ENCODE measurements at places on chromosomes 2 and 18.

DNA sequence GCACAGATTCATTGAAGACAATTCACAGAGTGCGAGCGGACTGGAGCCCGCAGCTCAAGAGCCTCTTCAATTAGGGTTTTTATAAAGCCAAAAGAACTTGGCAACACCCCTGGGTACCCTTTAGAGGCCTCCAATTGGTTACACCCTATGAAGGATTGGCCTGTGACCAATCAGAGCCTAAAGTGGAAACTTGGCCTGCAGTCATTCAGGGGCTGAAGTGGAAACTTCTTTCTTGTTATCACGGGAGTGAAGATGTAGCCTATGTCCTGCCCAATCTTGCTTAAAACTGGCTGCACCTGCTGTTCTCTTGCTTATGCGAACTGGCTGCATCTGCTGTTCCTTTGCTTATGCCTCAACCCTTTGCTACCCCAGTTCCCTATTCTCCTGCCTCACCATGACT lies 1.8 kb upstream of the HJURP start:
- DNase-seq = no peak
- no peaks in the 10 kb centered on the region for H3K27me3 ChIP-seq
- no peak overlapping the region for H3K4me3 ChIP-seq
- H3K27ac ChIP-seq = no peak overlapping the region

DNA sequence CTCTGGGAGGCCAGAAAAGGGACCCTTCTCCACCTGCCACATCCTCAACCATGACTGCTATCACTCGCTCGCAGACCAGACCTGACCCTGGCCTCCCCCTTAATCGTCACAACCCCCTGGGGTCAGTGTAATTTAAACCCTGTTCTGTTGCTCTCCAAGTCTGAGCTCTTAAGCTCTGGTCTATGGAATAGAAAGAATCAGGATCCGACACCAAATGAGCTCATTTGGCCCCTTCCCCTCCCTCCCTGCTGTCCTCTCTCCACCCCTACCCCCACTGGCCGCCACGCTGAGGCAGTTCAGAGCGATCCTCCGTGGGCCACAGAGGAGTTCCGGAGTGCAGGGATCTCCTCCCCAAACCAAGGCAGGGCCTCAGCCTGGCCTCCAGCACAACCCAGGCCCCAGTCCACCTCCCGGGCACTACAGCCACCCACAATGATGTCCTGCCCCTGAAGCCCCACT lies 5.3 kb downstream of the DNMT3A start:
- H3K4me1 ChIP-seq = peaks cover 67% of the 10 kb centered on the region
- no peaks in the 10 kb centered on the region for H3K27me3 ChIP-seq
- DNase-seq = no peak
- no peak overlapping the region for H3K4me3 ChIP-seq
- H3K36me3 ChIP-seq = no peaks in the 10 kb centered on the region

DNA sequence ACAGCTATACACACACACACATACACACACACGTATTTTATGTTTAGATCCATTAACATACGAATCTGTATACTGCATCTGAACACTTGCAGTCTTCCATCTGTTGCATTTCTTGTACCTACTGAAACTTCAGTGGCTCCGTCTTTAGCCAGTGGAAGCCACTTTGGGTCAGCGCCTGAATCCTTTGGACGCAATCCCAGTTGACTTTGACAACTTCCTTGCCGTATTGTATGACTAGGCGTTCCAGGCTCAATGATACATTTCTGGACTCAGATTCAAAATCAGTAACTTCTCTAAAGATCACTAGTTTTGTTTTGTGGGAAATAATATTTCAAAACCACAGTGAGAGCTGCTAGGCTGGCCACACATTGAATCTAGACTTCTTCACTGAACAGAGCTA lies 101.5 kb upstream of the GPC1 start:
- peaks cover 6% of the 10 kb centered on the region for H3K27me3 ChIP-seq
- no peak overlapping the region for H3K4me3 ChIP-seq
- no peaks in the 10 kb centered on the region for H3K36me3 ChIP-seq
- no peaks in the 10 kb centered on the region for H3K4me1 ChIP-seq

- H3K27me3 ChIP-seq = peaks cover 2% of the 10 kb centered on the region
- no peak for DNase-seq
- H3K4me1 ChIP-seq = peaks cover 6% of the 10 kb centered on the region
- H3K27ac ChIP-seq = no peak overlapping the region
Observed at GRCh38 chr2:173353556-173353955, 1.1 kb upstream of the CDCA7 start.

DNA sequence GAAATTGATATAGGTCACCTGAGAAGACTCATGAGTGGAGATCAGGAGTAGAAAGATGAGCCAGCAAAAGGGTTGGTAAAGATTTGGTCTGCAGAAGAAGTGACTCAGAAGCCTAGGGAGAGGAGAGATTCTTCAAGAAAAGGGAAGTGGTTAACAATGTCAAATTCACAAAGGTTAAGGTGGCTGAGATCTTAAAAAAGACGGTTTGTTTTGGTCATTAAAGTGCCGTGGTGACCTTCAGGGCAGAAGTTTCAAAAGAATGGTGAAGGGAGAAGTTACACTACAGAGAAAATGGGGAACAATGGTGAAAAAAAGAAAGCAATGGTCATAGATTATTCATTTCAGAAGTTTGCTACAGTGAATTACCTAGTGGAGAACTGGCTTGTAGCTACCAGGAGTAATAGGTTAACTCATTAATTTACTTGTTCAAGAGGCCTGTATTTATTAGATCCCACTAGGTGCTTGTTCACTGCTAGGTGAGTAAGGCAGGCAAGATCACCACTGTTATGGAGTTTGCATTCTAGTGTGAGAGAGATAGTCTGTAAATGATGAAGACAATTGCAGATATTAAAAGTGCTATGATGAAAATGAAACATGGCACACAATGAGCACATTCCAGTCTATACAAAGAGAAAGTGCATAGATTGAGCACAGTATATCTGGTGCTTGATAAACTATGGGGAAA lies 43.0 kb downstream of the FBXO48 start:
- no peak for DNase-seq
- no peaks in the 10 kb centered on the region for H3K4me1 ChIP-seq
- no peaks in the 10 kb centered on the region for H3K27me3 ChIP-seq
- H3K4me3 ChIP-seq = no peak overlapping the region
- no peaks in the 10 kb centered on the region for H3K36me3 ChIP-seq
- H3K27ac ChIP-seq = no peak overlapping the region

DNA sequence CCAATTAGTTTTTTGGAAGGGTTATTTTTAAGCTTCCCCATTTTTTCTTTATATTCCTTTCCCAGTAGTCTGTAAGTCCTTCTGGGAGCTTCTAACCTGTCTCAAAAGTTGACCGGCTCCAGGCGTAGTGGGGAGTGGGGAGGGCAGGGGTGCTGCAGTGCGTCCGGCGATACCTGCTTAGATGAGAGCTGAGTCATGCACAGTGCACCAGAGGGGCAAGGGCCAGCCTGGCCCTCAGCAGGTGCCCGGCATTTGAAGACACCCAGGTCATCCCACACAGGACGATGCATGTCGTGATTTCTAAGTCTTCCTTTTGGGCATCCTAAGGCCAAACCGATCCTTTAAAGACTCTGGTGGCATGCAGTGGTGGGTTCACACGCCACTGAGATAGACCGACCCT lies 73.4 kb downstream of the TPO start:
- H3K36me3 ChIP-seq = no peaks in the 10 kb centered on the region
- DNase-seq = no peak
- no peak overlapping the region for H3K27ac ChIP-seq
- no peaks in the 10 kb centered on the region for H3K27me3 ChIP-seq
- no peaks in the 10 kb centered on the region for H3K4me1 ChIP-seq
- no peak overlapping the region for H3K4me3 ChIP-seq

DNA sequence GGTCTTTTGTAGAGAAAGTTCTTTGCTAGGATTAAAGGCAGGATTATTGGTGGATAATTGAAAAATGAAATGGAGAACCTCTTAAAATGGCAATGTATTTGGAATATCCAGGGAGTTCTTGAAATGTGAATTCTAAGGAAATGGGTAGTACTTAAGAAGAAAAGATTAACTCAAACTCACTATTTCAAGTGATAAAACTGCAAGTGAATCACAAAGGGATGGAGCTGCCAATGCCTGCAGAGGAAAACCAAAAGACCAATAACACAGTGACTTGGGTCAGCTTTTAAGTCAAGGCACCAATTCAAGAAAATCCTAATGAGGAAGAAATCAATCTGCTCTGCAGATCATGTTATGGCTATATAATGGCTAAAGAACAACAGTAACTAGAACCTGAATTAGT lies 67.6 kb upstream of the ETAA1 start:
- H3K27me3 ChIP-seq = no peaks in the 10 kb centered on the region
- no peak overlapping the region for H3K27ac ChIP-seq
- H3K4me1 ChIP-seq = no peaks in the 10 kb centered on the region
- no peak for DNase-seq

- no peak overlapping the region for H3K27ac ChIP-seq
- H3K4me3 ChIP-seq = no peak overlapping the region
- H3K4me1 ChIP-seq = no peaks in the 10 kb centered on the region
- no peak for DNase-seq
Observed at GRCh38 chr2:172964511-172965139, 111.0 kb upstream of the MAP3K20 start.
